CD4-positive, alpha-beta T cell treated with Interleukin-21 for 1 hour (primary cell): ENCODE measurements at places on chromosomes 3 and 15.
A peak's percentile ranks its signal among the peaks of the same experiment; 100 is the strongest.

GRCh38 chr3:170599091-170599490 lies 13.2 kb upstream of the SLC7A14 start:
- DNase-seq, result no peak

DNA sequence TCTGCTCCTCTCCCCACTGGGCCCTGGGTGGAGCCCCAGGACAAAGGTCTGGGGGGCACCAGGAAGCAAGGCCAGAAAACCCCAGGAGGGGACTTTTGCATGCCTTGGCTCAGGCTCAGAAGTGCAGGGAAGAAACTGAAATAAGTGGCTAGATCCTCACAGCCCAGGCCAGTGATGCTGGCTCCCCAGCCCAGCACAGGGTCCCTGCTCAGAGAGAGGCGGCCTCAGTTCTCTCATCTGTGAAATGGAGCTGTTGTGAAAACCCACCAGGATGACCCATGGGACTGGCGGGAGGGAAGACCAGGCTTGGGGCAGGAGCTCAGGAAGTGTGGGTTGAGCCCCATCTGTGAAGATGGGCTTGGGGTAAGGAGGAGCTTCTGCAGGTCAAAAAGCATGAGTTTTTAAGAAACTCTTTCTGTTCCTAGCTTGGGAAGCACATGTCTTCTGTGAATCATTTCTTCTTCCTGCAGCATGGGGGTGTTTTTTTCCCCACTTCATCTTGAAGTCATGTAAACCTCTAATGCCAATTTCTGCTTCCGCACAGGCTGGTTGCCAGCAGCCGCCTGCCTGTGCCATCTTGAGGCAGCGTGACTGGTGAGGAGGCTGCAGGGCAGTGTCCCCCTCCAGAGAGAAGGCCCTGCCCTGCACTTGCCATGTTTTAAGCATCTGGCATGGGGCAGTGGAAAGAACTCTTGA lies 118.6 kb downstream of the SMAD6 start:
- DNase-seq, result no peak

- peak; percentile 5 for DNase-seq
These were observed 17.8 kb downstream of the SPATA12 start for GRCh38 chr3:57078344-57078634.

DNA sequence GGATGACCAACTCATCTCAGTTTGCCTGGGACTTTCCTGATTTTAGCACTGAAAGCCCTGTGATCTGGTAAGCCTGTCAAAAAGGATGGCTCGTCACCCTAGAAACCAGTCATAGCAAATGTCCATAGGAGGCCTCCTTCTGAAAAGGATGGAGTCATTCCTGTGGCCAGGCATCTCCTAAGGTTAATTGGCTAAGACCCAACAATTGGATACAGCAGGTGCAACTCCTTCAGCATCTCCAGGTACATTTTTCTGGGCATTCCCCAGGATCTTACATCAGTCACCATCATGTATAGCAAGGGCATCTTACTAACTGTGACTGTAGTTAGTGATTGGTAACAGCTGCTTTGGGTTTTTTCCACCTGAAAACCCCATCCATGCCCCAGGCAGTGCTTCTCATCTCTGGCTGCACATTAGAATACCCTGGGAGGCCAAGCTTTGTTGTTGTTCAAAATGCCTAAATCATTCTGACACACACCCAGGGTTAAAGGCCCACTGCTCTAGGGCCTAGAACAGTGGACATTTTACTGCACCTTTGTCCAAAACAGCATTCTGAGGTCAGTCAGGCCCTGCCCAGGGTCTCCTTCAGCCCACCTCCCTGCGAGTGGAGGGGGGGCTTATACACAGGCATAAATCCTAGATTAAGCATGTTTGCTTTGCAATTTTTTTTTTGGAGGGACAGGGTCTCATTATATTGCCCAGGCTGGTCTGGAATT lies 28.3 kb upstream of the GALNT15 start:
- no peak for DNase-seq

- no peak for DNase-seq
These were observed 46.9 kb upstream of the DIPK2A start for GRCh38 chr3:143924522-143925285.

DNA sequence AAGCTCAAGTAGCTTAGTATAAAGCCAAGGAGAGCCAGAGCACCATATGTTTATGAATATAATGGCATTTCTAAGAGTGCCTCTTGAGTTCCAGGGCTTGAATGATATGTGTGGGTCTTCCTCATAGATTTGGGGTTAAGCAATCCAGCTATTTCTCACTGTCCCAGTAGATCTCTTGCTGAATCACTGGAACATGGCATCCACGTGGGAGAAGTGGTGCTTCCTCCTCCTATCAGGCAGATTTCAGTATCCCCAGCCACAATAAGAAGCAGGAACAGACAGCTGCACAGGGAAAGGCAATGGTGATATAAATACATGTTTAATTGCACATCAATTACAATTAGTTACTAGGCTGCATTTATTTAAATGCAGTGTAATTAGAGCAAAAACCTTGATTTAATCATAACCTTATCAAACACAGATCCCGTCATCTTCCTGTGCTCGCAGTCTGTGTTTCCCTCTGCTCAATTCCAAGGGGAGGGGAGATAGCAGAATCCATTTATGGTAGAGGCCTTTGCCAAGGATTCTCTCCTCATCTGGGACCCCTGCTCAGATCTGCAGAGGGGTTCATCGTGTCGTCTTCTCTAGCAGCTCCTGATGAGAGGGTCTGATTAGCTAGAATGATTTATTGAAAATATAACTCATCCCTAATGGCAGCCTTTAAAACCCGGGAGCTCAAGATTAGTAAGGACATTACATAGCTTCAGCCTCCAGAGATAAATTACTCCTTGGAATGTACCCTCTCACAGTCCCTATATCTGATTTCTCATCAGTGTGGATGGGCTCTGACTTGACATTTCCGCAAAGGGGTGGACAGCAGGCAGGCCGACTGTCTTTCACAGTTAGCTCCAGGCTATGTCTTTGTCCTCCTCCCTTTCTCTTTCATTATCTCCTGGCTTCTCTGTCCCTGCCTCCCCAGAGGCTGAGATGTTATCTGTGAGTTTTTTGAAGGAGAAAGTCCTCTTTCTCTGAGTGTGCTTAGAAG lies 775.9 kb downstream of the AGBL1 start:
- DNase-seq, result no peak

- no peak for DNase-seq
These were observed 279.3 kb upstream of the LRRFIP2 start for GRCh38 chr3:37453393-37454389.

- DNase-seq, result peak; percentile 21
These were observed 2.0 kb downstream of the FOXP1 start for GRCh38 chr3:71581457-71582035.

GRCh38 chr3:109532257-109533216 lies 195.2 kb upstream of the DPPA4 start:
- DNase-seq, result peak; percentile 52

DNA sequence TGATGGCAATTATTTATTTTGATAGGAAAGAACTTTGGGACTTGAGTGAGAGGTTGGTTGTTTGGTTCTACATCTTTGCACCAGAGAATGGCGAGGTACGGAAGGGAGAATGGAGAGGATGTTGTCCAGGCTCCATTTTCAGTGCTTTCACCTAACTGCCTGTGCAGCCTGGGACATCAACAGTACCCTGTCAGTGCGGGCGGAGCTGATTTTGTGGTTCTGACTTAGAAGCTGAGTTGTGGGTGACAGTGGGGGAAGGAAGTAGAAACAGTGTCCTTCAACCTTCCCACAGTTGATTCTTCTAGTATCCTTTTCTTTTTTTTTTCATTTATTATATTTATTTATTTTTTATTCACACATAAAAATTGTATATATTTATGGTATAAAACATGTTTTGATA lies 95.3 kb downstream of the TIGIT start:
- DNase-seq, result peak; percentile 42

- no peak for DNase-seq
These were observed 186.0 kb downstream of the NLGN1 start for GRCh38 chr3:173583496-173583895.

DNA sequence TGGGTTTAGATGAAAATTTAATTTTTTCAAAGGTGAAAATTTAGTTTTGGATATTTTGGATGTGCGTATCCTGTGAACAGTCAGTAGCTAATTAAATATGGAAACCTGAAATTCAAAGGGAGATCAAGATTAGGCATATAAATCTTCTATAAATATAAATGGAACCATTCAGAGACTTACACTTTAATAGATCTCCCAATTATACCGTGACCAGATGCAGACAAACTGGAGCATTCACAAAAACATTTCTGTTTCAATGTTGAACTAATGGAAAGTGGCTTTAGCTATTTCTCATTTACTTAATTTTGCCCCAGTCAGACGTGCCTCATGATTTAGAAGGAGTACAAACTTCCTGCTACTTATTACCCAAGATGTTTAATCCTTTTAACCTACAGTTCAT lies 29.1 kb upstream of the POU1F1 start:
- no peak for DNase-seq

- DNase-seq, result no peak
These were observed 36.4 kb downstream of the RYK start for GRCh38 chr3:134214239-134214638.

GRCh38 chr15:51185213-51186159 lies 90.8 kb upstream of the TNFAIP8L3 start:
- DNase-seq, result no peak

GRCh38 chr3:158649791-158650190 lies 5.5 kb downstream of the GFM1 start:
- DNase-seq, result no peak

- no peak for DNase-seq
These were observed 16.9 kb upstream of the FAM3D start for GRCh38 chr3:58683466-58683865.

GRCh38 chr15:43209059-43209824 lies 11.6 kb downstream of the EPB42 start:
- DNase-seq, result no peak

DNA sequence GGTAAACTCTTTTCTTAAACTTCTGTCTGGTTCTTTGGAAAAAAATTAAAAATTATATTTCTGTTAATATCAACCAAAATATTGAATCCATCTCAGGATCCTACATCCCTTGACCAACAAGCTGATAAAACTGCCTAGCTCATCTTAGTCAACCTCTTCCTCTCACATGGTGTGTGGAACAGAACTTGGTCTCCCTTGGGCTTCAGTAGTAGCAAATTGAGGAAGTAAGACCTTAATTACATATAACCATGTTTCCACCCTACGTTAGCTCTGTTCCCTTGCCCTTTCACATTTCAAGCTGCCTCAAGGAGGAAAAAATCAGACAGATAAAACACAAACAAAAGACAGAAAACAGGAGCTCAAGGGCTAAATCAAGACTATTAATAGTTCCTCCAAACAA lies 116.4 kb downstream of the GREM1 start:
- DNase-seq, result no peak

- no peak for DNase-seq
These were observed 9.2 kb upstream of the TMEM212 start for GRCh38 chr3:171833789-171834460.

GRCh38 chr15:98562331-98562937 lies 85.9 kb upstream of the IGF1R start:
- DNase-seq, result no peak

DNA sequence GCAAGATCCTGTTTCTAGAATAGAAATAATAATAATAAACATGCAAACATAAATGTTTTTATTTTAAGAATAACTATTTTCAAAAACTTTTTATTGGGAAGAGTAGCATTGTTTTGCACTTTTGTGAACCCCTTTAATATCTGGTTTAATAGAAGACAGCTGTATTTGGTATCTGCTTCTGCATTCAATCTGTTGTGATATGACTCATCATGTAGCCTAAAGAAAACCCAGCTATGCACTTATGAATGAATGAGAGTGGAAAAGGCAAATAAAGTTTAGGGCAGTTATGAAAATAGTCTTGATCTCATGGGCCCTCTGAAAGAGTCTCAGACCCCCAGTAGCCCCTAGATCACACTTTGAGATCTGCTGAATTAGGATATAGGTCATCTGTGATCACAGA lies 100.4 kb upstream of the PPP2R3A start:
- DNase-seq, result no peak

DNA sequence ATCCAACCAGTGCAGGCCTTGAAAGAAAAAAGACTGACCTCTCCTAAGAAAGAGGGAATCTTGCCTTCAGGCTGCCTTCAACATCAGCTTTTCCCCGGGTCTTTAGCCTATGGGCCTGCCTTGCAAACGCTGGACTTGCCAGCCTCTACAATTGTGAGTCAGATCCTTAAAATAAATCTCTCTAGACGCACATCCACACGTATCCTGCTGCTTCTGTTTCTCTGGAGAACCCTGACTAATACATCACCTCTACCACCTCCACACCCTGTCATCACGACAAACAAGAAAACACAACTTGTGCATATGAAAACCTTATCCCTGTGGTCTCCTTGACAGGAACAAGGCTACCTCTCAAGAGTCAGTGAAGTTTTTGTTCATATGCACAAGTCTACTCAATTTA lies 11.8 kb downstream of the CYFIP1 start:
- no peak for DNase-seq

DNA sequence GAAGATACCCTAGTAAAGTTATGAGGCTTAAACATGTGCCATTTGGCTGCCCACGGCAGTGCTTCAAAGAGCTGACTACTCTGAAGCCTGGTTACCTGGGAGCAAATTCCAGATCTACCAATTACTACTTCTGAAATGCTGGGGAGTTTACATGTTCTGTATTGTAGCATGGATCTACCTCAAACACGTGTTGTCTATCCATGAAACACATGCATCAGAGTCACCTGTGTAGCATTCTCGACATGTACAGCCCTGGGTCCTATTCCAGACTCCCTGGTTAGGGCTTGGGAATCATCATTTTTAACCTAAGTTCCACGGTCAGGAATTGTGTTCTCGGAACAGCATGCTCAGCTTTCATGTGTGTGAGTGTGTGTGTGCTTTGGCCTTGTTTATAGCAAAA lies 599.3 kb upstream of the MDFIC2 start:
- no peak for DNase-seq

DNA sequence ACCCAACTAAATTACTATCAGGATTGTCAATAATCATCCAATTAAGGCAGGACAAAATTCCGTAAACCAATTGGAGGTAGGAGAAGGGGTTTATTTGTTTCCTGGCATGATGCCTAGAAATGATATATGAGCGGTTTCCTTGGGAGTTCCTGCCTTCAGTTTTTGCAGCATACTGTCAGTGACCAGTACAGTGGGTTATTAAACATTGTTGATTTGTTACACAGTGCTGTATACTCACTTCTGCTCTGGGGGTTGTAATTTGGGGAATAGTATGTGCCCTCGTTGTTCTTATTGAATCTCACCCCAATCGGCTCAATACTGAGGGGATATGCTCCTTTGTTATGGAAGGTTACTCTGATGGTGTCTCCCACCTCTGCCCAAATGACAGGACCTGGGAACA lies 22.2 kb downstream of the CP start:
- DNase-seq, result no peak

GRCh38 chr3:37712918-37713817 lies 148.5 kb upstream of the CTDSPL start:
- no peak for DNase-seq

- no peak for DNase-seq
These were observed 34.0 kb downstream of the IQCB1 start for GRCh38 chr3:121800906-121801305.
